ENCODE measurements at places on chromosomes 3 and 15.

DNA sequence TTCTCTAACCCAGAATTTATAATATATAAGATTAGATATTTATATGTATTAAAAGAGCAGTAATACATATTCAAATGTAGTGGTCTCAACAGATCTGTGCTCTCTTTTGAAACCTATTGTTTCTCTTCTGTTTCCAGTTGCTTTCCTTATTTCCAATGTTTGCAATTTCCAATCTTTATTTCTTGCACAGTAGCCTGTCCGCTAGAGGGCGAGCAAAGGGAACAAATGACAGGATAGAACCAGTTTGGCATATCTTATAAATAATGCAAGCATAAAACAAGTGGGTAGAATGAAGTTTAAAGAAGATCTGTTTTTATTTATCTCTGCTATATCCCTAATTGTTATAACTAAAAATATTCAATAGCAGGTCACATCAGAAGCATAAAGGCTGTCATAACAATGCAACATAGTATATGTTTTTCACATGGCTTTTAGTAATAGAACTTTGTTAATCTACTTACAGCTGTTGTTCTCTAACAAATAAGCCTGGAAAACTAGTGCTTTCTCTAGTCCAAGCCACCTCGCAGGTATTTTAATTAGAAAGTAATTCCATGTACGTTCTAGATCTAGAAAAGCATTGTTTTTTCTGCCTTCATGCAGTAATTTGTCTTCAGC, 15.1 kb upstream of the TCAIM start:
- DNase-seq, result peak; percentile 10

DNA sequence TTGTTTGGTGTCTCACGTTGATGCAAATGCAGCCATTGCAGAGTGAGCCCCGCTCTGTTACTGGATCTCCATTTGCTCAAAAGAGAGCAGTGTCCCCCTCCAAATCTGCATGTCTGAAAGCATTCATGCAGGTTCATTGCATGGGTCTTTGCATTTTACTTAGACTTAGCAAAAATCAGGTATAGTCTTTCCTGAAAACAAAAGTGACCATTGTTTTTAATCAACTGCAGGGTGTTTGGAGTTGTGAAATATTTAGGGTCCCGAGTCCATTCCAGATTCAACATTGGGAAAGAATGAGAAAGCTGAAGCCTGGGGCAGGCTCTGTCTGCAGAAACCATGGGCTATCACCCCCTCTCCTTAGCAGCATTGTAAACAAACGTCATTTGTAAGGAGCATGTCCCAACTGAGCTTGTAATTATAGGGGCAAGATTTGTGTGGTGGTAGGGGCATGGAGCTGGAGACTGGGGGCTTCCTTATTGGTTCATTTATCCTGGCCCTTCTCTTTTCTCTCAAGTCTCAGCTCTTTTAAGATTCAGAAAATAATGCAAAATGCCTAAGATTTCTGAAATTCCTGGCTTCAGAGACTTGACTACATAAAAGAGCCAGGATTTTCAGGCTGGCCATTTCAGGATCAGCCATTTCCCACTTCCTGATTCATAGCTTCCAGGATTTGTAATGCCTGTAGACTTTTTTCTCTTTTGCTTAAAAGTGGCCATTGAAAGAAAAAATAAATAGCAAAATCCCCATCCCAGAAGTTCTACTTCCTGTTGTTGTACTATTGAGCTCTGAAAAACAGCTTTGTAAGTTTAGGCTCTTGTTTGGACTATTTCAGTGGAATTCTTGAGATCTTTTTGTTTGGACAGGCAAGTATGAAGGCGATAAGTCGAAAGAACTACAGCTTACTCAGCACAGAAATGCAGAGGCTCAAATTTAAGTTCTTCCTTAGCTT, 23.0 kb downstream of the IGF1R start:
- no peak for DNase-seq

- DNase-seq, result no peak
Observed at GRCh38 chr3:66386925-66387650, 113.7 kb downstream of the LRIG1 start.

DNA sequence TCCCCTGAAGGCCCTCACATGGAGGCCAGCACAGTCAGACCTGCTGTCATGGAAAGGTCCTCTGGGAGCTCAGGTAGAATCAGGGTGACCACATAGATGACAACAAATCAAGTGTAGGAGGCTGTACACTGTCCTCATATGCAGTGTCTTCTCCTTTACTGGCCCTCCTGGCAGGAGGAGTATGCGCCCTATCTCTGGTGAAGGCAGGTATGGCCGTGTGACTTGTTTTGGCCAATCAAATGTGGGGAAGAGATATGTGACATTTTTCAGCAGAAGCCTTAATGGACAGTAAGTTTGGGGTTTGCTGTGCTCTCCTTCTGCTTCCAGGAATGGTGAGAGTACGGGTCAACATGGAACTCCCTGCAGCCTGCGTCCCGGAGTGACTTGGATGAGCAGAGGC, 69.9 kb downstream of the RHCG start:
- no peak for DNase-seq

DNA sequence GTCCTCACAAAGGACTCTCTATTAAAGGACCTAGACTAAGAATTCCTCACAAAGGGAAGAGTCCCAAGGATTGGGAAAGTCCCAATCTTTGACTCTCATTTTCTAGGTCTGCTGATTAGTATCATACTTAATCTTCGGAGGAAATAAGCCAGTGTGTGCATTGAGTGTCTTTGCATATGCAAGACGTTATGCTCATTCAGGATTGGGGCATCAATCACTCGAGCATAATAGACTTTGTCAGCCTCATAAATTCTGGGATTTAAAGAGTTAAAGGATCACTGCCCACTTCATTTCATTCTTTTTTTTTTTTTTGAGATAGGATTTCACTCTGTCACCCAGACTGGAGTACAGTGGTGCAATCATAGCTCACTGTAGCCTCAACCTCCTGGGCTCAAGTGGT, 154.3 kb downstream of the RBPMS2 start:
- DNase-seq, result no peak

DNA sequence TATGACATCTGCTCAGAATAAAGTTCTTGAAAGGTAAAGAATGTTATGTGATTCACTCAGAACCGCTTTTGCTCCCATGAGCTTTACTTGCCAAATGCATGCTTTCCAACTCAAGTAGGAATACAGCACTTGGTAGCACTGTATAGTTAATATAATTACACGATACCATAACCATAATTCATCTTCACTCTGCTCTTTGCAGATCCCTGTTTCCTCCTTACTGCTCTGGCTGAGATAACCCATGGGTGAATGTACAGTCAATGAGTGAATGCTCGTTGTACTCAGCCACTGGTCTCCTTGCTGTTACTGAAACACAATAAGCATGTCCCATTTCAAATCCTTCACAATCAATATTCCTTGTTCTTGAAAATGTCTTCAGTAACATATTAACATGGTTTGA, 550.0 kb downstream of the FGF12 start:
- no peak for DNase-seq

DNA sequence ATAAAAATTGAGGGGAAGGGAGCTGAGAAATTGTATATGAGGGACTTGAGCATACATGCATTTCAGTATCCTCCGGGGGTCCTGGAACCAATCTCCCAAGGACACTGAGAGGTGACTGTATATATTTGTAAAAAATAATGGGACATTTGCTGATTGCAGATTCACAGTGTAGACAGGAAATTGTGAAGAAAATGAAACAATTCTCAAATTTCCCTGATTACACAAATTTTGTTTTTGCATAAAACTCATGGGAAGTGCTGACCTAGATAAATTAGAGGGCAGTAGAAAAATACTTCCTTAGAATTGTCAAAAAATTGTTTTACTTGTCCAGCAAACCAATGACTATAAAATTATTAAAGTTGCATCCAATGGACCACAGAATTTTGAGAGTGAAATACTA, 64.0 kb downstream of the IFT57 start:
- DNase-seq, result no peak

All from GM12864 (cell line).